Activated CD4-positive, alpha-beta T cell treated with anti-CD3 and anti-CD28 coated beads, Interleukin-2, Interleukin-6, amounts not matched to agents 100 ng/mL and 50 ng/mL, durations not matched to agents 16 hours and 8 hours (primary cell): ENCODE measurements at places on chromosomes 3 and 15.

- no peak for DNase-seq
Observed at GRCh38 chr3:15151166-15151565, 52.2 kb upstream of the RBSN start.

GRCh38 chr3:187101184-187102072, 37.9 kb downstream of the RPL39L start:
- peak; percentile 55 for DNase-seq

- DNase-seq: peak; percentile 91
Observed at GRCh38 chr15:60695713-60696522, 217.0 kb upstream of the ICE2 start.

- peak; percentile 51 for DNase-seq
Observed at GRCh38 chr3:53938645-53939044, 47.0 kb upstream of the SELENOK start.

- DNase-seq: no peak
Observed at GRCh38 chr3:176995946-176996345, 201.3 kb downstream of the TBL1XR1 start.

DNA sequence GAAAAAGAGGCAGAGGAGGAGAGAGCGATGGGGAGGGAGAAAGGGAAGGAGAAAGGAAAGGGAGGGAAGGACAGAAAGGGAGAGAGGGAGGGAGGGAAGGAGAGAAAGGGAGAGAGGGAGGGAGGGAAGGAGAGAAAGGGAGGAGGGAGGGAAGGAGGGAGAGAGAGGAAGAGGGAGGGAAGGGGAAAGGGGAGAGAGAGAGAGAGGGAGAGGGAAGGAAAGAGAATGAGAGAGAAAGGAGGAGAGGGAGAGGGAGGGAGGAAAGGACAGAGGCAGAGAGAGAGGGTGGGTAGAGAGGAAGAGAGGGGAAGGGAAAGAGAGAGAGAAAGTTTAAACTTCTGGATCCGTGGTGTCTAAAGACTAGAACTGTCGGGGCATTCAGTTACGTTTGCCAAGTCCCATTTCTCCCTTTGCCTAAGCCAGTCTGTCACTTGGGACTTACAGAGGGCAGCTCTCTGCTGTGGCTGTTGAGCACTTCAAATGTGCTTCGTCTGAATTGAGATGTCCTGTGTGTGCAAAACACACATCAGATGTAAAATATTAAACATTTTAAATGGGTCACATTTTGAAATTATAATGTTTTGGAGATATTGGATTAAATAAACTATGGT, 62.6 kb downstream of the PLXNA1 start:
- no peak for DNase-seq

- no peak for DNase-seq
Observed at GRCh38 chr3:196193736-196194541, 17.3 kb downstream of the ZDHHC19 start.

DNA sequence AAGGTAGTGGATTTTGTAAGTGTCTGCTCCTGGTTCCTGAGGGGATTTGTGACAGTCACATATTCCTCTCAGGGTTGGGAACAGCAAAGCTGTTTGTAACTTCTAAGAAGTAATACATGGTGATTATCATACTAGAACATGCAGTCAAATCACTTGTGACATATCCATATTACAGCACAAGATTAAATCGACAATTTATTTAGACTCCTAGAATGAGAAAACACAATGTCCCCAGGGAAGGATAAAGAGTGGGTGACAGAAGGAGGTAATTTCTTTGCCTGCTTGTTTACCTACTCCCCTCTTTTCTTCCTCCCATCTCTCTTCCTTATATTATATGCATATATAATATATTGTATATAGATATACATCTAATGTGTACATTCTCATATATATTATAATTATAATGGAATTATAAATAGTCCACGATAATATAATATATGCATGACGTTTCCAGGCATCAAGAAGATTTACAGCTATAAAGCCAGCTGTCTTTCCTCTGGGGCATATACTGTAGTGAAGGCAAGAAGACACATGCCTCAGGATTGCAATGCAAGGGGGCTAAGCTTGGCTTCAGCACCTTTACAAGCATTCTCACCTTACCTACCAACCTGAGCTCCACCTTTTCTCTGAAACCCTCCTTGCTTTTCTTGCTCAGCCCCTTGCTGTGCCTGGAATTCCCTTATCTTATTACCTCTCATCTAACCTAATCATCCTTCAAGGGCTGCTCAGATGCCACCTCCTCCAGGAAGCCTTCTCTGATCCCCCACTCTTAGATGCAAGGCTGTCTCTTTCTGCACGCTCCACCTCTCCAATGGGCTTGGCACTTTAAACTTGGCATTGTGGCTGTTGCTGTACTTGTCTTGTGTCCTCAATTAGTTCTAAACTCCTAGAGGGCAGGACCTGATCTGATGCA, 73.1 kb upstream of the PIAS1 start:
- DNase-seq: no peak

- no peak for DNase-seq
Observed at GRCh38 chr3:12351145-12351544, 62.3 kb downstream of the PPARG start.

DNA sequence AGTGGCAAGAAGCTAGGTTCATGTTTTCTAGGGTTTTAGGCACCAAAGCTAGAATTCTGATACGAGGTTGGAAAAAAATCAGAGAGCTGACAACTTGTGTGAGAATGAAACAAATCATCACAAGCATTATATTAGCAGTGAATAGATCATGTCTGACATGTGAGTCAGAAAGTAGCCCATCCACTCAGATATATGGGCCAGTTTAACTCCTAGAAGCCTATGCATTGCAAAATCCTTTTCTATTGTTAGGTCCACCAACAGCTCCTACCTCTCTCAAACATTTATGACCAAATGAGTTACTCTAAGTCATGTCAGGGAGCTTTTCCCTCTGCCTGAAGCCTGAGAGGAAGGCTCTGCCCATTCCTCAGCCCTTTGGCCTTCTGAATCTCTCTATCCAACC, 44.0 kb downstream of the KBTBD12 start:
- no peak for DNase-seq

GRCh38 chr3:98972155-98972554, 70.7 kb upstream of the DCBLD2 start:
- DNase-seq: no peak

GRCh38 chr3:87320756-87321626, 44.6 kb upstream of the POU1F1 start:
- no peak for DNase-seq

DNA sequence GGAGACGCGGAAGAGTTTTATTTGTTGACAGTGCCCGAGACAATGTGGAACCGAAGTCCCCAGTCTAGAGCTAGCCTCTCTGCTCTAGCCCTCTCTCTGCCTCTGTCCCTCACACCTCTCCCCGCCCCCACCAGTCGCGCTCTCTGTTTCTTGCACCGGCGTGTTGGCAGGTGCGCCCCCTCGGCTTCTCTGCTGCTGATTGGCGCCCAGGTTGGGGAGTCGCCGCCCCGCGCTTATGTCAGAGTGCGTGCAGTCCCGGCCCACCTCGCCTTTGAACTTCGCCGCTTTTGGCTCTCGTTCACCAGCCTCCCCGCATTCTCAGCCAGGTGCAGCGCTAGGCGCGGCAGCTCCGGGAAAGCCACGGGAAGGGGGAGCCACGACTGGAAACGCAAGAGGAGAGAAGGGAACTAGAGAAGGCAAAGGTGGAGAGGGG, at the start of gene SOX14:
Gene SOX14 (plus strand): TSS at position 315 of the 433 bp plus-strand sequence. CDS start 470 bp downstream, outside the sequence.
- no peak for DNase-seq

DNA sequence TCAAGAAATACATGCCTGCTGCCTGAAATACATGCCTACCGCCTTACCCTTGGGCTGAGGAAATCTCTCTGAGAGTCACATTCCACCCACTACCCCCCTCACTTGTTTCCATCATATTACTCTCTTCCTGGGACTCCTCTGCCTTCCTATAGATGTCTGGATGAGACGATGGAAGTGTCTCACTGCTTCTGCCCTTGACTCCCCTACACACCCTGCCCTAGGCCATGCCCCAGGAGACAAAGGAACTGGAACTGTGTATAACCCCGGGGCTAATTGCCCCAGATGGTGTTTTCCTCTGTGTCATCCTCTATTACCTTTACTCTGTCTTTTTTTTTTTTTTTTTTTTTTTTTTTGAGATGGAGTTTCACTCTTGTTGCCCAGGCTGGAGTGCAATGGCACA, 102.0 kb downstream of the GTPBP8 start:
- DNase-seq: no peak

DNA sequence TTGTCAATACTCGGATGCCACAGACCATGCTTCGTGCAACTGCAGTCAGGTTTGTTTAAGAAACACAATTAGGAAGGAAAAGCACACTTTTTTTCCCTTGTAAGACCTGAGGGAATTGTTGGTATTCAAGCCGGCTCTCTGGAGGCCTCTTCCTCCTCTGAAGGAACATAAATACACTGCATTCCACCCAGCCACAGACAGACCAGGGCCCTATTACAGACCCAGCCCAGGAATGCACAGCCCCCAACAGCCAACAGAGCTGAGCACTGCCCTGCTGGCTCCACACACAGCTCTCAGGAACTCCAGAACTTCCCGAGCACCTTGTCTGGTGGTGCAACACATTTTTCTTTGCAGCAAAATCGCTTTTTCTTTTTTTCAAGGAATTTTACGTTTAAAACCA, 488.7 kb upstream of the PROK2 start:
- no peak for DNase-seq

- no peak for DNase-seq
Observed at GRCh38 chr3:11711876-11712275, 68.2 kb upstream of the VGLL4 start.

GRCh38 chr15:92914768-92915221, 14.7 kb downstream of the CHD2 start:
- DNase-seq: peak; percentile 56

DNA sequence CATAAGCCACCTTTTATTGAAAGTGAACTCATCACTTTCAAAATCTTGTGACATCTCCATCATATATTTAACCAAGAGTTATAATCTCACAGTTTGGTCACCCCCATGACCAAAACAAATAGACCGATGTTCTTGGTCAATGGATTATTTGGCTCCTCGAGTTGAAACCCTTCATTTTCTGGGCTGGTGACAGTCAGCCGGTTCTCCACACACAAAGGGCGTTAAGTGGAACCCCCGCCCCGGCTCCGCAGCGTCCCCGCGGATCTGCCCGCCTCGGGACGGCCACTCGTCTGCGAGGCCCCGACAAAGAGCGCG, 772 bp downstream of the TSPAN3 start:
- DNase-seq: no peak

- DNase-seq: no peak
Observed at GRCh38 chr15:71603379-71603778, 207.0 kb upstream of the NR2E3 start.

DNA sequence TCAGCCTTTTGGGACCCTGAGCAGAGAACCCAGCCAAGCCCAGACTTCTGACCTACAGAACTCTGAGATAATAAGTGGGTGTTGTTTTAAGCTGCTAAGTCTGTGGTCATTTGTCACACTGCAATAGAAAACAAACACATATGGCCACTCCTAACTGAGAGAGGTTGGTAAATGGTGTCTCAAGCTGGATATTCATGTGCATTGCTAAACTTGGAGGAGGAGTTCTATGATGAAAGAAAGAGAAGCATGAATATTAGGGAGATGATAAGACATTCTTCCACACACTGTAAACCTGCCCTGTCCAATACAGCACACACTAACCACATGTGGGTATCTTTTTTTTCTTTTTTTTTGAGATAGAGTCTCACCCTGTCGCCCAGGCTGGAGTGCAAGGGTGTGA, 27.8 kb upstream of the UBL7 start:
- no peak for DNase-seq

- DNase-seq: no peak
Observed at GRCh38 chr3:84023842-84024241, 934.9 kb upstream of the CADM2 start.

GRCh38 chr3:19595884-19596283, 338.1 kb downstream of the EFHB start:
- no peak for DNase-seq

DNA sequence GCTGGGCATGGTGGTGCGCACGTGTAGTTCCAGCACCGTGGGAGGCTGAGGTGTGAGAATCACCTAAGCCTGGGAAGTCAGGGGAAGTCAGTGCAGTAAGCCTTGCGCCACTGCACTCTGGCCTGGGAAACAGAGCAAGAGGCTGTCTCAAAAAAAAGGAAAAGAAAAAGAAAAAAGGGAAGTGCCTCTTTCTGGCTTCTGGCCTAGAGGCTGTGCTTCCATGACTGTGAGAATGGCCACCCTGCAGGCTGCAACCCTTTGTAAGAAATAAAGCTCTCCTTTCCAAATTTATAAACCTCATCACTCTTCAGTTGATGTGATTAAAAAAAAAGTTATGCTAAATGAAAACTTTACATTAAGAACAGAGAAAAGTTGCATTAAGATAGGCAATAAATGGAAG, 774.3 kb downstream of the TUSC7 start:
- no peak for DNase-seq

GRCh38 chr3:119873646-119874045, 91.7 kb downstream of the NR1I2 start:
- no peak for DNase-seq

- no peak for DNase-seq
Observed at GRCh38 chr15:98931004-98931403, 76.6 kb downstream of the PGPEP1L start.

GRCh38 chr15:95712785-95713184, 617.7 kb upstream of the NR2F2 start:
- DNase-seq: no peak

DNA sequence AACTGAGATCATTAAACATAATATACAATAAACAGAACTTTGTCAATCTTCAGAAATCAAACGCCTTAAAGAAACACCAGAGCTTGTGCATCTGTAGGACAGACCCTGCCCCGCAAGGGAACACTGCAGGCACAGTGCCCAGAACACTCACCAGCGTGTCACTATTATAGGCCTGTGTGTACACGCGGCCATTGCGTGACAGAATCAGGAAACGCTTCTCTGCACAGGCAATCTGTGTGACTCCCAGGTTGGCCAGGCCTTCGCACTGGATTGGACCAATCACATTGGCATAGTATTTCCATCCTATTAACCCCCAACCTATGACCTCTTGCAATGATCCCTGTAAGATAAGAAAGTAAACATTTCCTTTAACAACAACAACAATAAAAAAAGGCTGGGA, 52.9 kb downstream of the HERC2 start:
- DNase-seq: no peak

DNA sequence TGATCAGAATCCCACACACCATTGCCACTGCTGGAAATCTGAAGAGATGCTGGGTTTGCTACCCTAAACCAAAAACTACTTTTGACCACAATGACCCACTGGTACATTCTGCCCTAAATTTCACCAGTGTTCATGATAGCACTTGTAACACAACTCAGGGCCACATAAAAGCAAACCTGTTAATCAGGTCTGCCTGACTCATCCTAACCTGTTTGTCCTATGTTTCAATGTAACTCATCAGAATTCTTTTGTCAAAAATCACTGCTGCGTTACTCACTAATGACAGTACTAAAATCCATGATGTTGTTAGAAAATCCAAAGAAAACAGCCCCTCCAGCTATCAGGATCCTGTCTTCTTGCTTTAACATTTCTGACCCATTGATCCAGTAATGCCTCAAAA, 55.6 kb upstream of the XCR1 start:
- DNase-seq: no peak

GRCh38 chr15:89492111-89492641, 4.2 kb downstream of the RHCG start:
- peak; percentile 19 for DNase-seq

DNA sequence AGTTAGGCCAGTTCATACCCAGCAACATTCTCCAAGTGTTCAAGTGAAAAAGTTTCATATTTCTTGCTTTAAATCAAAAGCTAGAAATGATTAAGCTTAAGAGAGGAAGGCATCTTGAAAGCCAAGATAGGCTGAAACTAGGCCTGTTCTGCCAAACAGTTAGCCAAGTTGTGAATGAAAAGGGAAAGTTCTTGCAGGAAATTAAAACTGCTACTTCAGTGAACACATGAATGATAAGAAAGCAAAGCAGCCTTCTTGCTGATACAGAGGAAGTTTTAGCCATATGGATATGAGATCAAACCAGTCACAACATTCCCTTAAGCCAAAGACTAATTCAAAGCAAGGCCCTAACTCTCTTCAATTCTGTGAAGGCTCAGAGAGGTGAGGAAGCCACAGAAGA, 274.7 kb downstream of the TUSC7 start:
- no peak for DNase-seq
